Endothelial cell of umbilical vein (primary cell): ENCODE measurements at places on chromosomes 2 and 18. TPM values are rescaled to one million over a fixed set of nuclear protein-coding genes. Genes with fewer than 3 reads are reported as not detected.

GRCh38 chr2:20447437-20448245, 767 bp downstream of the RHOB start:
- DNase-seq, result peak; percentile 56

DNA sequence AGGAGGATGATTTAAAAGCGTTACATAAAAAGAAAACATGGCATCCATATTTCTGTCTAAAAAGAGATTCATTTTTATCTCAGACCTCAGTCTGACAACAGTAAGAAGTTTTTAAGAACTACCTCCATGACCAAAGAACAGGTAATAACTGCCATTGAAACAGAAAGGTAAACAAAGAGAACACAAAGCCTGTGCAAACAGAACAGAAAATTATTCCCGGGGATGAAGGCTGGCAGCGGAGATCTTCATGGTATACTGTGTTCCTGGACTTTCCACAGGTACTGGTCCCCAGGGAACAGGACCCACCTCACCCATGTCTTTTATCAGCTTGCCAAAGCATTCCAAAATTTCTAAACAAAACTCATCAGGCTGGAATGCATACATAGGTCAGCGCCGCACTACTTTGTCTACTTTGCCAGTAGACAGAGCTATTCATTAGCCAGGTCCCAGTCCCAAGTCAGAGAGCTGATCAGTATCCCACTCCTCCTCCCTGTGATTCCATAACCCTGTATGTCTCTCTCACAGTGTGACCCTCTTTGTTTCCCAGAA, 277.3 kb downstream of the MBD2 start:
- DNase-seq, result no peak

DNA sequence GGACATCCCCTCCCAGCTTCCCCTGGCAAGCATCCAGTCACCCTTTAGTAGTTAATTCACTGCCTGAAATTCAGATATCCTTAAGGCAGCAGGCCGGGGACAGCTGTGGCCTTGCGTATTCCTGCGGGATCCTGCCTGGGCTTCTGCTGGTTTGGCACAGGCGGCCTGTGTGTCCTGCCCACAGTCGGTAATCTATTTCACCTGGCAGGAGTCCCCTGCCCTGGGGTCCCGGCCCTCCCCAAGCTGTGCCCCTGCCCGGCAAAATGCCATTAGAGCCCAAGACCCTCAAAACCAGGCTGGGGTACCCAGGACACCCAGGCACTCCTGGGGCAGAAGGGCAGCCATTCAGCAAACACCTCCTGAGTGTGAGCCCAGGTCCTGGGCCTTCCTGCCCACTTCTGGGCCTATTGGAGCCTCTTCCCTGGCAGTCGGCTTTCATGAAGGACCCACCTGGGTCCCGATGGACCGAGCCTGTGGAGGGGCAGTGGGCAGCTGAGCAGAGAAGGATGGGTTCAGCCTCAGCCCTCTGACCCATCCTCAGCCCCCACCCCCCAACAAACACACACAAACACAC, 11.6 kb downstream of the CROCC2 start:
- DNase-seq, result no peak

GRCh38 chr2:240205772-240206171, 65.3 kb upstream of the OTOS start:
- no peak for DNase-seq

- peak; percentile 27 for DNase-seq
Measured at GRCh38 chr2:174972924-174973323, 32.3 kb downstream of the CHN1 start.

- peak; percentile 65 for DNase-seq
Measured at GRCh38 chr18:61502472-61502871, 169.2 kb downstream of the CDH20 start.

DNA sequence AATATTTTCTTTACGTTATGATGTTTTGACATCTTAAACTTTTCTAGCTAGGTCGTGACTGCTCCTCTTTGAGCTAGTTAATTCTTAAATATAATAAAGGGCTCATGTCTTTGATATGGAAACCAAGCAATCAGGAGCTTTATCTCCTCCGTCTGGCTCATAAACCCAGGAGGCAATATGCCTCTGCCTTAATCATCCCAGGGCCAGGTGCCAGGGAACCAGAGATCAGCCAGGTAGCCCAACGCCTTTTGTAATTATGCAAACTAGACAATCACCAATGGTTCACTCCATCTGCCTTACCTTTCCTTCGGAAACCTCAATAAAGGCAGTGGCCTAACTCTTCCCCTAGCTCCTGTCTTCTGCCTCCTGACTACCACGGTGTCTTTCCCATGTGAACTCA, 213.7 kb downstream of the KCNJ3 start:
- DNase-seq, result no peak

- DNase-seq, result no peak
Measured at GRCh38 chr18:67510831-67511230, 5.7 kb downstream of the DSEL start.

DNA sequence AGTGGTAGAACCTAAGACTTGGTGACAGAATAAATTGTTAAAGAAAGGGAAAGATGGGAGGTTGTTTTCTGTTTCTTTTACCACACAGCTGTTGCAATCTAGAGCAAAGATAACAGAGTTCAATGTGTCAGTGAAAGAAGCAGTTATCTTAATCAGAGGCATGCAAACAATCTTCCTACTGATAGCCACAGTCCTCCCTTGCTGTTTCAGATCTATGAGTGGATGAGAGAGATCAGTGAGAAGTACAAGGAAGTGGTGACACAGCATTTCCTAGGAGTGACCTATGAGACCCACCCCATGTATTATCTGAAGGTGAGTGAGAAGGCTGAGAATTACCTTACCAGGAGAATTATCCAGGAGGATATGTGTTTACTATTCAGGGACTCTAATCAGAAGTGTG, 15.9 kb downstream of the CPO start:
- no peak for DNase-seq

DNA sequence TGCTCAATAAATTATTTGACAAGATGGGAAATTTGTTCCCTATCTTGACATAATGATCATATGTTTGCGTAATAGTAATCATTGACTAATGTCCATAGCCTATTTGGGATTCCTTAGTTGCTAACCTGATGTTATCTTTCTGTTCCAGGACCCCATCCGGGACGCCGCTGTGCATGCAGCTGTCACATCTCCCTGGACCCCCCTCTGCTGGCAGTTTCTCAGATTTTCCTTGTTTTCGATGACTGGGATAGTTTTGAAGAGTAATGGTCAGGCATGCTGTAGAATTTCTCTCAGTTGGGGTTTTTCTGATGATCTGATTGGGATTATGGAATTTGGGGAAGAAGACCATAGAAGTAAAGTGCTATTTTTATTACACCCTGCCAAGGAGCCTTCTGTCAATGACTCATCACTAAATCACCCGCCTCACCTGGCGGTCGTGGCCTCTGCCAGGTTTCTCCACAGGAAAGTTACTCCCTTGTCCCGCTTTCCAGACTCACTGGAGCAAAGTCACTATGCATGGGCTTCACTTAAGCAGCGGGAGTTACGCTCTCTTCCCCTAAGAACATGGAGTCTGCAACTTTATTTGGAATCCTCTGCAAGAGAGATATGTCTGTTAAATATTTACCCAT, 19.9 kb upstream of the TMEM18 start:
- DNase-seq, result no peak

DNA sequence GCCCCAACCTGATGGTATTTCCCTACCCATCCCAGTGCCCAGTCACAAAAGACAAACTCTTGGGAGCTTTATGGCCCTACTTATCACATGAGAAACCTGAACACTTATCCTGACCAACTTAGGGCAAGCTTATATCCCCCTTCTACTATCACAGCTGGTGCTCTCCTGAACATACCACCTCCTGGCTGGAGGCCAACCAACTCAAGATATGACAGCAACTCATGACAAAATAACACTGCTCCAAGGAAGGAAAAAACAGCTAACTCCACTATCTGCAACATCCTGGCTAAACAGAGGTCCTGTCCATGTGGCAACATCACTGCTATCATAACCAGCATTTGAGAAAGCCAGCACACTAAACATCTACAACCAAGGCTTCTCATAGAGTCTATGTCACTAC, 20.9 kb upstream of the CLASP1 start:
- no peak for DNase-seq

DNA sequence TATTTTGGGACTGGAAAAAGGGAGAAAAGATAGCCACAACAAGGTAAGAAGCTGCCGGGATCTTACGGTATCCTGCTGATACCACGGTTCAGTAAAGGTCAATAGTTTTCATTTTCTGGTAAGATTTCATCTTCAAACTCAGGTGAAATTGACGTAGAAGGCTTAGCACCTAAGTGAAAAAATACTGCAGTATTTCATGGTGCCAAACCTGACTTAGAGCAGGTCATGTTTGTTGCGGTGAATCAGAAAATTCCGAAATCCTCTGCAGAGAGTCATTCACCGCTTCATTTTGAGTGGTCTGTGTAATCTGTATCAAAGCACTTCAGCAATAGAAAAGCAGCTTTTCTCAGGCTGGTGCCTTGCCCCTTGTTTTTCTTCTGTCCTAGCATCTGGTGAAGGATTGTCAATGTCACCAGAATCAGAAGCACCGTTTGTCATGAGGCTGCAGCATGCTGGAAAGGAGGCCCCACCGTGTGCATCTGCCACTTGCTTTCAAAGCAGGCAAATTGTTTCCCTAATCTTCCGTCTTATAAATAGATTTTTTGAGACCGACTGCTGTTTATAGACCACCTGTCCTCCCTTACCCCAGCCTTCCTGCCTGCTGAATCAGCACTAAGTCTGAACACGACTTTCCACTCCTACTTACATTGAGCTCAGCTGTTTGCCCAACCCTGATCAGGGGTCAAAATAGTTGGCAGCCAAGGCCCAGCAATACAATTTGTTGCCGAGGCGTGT, 156.3 kb downstream of the EML6 start:
- no peak for DNase-seq

- DNase-seq, result peak; percentile 75
Measured at GRCh38 chr2:189285962-189286645, 106.5 kb upstream of the COL5A2 start.

- DNase-seq, result no peak
Measured at GRCh38 chr2:186696290-186696689, 2.4 kb downstream of the FAM171B start.

GRCh38 chr18:49838381-49838780, 25.0 kb upstream of the ACAA2 start:
- DNase-seq, result no peak

DNA sequence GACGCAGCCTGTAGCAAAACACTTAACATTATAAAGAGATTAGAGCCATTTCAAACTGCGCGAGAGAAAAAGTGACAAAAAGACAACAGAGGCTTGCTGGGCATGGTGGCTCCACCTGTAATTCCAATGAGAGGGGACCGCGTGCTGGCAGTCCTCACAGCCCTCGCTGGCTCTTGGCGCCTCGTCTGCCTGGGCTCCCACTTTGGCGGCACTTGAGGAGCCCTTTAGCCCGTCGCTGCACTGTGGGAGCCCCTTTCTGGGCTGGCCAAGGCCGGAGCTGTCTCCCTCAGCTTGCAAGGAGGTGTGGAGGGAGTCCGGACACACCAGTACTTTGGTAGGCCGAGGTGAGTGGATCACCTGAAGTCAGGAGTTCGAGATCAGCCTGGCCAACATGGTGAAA, 9.3 kb upstream of the IFIH1 start:
- no peak for DNase-seq

- DNase-seq, result no peak
Measured at GRCh38 chr2:85939131-85939530, 50.3 kb upstream of the ST3GAL5 start.

DNA sequence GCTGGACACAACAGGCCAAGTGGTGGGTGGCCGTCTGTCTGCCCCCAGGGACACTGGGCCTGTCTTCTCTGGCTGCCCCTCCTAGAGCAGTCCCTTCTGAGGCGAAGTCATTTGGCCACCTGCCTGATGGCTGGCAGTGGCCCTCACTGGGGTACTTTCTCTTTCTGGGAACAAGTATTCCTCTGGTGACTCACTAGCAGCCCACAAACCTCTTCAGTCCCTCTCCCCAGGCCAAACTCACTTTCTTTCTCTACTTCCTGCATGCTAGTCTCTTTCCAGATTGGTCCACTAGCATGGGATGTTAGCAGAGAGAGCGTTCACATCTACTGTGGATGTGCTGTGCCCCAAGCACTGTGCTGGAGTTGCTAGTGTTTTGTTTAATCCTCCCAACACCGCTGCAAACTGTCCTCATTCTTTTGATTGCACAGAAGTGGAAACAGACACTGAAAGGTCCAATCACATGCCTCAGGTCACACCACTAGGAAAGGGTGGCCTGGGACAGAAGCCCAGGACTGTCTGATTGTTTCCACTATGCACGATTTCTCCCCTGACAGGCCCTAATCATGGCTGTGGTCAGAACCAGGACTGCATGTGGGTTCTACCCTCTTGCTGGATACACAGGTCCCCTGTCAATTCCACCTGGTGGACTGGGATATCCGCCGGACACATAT, 5.2 kb downstream of the DYSF start:
- peak; percentile 36 for DNase-seq

GRCh38 chr2:237509905-237510304, 22.9 kb downstream of the MLPH start:
- peak; percentile 53 for DNase-seq

DNA sequence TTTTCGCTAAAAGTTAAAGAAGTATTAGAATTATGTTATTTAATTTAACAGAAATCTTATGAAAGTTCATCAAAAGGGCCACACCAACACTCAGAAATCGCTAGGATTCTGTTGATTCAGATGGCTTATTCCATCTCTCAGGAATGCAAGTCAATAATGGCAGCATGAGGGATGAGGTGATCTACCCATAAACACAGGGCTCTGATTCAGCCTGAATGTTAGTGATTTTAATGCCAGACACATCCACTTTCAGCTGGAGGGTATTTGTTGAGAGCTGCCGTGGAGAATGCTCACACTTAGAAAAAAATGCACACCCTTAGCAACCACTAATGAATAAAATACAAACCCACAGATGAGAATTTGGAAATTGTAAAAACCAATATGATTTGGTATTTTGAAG, 173.3 kb upstream of the ERBB4 start:
- DNase-seq, result no peak

DNA sequence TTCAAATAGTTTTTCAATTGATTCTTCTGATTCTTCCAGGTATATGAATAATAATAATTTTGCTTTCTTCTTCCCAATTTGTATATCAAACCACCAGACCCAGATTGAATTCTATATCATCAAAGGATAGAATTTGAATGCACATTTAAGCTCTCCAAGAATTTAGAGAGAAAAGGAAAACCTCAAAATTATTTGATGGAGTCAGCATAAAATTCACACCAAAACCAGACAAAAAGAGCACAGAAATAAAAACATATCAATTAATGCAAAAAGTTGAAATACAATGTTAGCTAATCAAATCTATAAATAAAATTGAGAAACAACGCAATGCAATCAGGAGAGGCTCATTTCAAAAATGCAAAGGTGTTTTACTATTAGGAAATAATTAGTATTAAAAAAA, 248.0 kb upstream of the HS6ST1 start:
- DNase-seq, result no peak

- DNase-seq, result no peak
Measured at GRCh38 chr2:237214030-237214675, 128.5 kb downstream of the COPS8 start.

GRCh38 chr2:153477636-153478288, 800 bp downstream of the RPRM start:
- DNase-seq, result no peak

Gene MC4R
- not detected in 2 replicates for total RNA-seq

Gene WDFY1
- 66.0 and 68.7 TPM in 2 replicates for total RNA-seq

Gene STARD6
- total RNA-seq, result not detected in 2 replicates

Gene MAP2
- total RNA-seq, result 46.1 and 61.2 TPM in 2 replicates

Gene TLX2
- not detected in 2 replicates for total RNA-seq

Gene UGT1A5
- total RNA-seq, result not detected in 2 replicates

Gene RNF138
- 24.6 and 31.5 TPM in 2 replicates for total RNA-seq

Gene BMP10
- not detected in 2 replicates for total RNA-seq

Gene FBXO36
- 0.53 and 1.1 TPM in 2 replicates for total RNA-seq

Gene CYP27C1
- not detected in 2 replicates for total RNA-seq

Gene GPN1
- 41.5 and 45.5 TPM in 2 replicates for total RNA-seq

Gene TCF23
- not detected in 2 replicates for total RNA-seq

Gene CDK5R2
- not detected in 2 replicates for total RNA-seq

Gene HOXD13
- not detected in 2 replicates for total RNA-seq
